Activated naive CD4-positive, alpha-beta T cell treated with anti-CD3 and anti-CD28 coated beads, Interleukin-2, amount 50 U/mL, for 72 hours (primary cell): ENCODE measurements at places on chromosomes 3 and 15.

DNA sequence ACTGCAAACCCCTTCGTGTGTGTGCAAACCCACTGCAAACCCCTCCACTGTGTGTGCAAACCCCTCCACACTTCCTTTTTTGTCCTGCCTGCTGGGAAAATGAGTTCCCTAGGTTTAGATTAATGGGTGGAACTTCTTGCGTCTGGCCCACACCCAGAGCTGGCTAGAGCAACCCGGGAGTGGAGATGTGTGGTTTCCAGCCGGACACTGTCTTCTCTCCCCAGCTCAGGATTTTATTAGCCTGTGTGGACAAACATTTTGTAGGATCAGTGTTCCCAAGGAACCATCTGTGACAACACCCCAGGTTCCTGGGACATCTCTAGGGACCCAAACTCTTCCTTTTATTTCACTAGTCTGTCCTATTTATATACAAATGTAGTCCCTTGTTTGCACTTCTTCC, 9.6 kb upstream of the LRRK1 start:
- no peak for DNase-seq

- no peak for DNase-seq
Measured at GRCh38 chr3:20230954-20231353, 44.9 kb upstream of the SGO1 start.

GRCh38 chr15:85004550-85004949, 22.9 kb downstream of the PDE8A start:
- DNase-seq: no peak

DNA sequence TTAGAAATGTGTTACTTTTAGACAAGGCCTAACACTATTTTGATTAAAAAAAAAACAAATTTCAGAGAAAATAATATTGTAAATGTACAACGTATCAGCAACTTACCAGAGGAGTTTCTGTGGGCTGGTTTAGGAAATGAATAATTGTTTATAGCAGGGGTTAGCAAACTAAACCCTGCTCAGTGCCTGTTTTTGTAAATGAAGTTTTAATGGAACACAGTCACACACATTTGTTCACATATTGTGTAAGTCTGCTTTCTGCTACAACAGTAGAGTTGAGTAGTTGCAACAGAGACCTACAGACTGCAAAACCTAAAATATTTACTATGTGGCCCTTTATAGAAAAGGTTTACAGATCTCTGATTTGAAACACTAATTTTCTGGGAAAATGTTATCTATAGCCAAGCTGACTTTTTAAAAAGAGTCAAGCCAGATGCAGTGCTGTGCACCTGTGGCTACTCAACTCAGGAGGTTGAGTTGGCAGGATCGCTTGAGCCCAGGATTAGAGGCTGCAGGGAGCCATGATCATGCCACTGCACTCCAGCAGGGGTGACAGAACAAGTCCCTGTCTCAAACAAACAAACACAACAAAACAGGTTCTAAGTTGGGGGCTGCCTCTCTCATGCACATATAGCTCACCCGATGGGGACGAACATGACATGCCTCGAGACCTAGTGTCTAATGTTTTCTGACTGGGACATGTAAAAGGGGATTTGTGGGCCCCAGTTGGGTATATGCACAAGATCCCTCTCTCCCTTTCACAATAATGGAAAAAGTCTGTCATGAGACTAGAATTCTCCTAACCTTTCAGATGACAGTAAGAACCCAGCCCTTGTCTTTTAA, 182.5 kb downstream of the TNIK start:
- no peak for DNase-seq

- no peak for DNase-seq
Measured at GRCh38 chr3:99500485-99500884, 137.9 kb upstream of the COL8A1 start.

GRCh38 chr3:163768048-163768447, 1310.2 kb downstream of the SI start:
- no peak for DNase-seq

GRCh38 chr3:157257101-157257500, 97.2 kb upstream of the CCNL1 start:
- no peak for DNase-seq

- DNase-seq: no peak
Measured at GRCh38 chr3:100008081-100008698, 106.1 kb downstream of the FILIP1L start.

- no peak for DNase-seq
Measured at GRCh38 chr15:88637841-88638625, 783 bp upstream of the ISG20 start.

GRCh38 chr15:93467337-93467736, 378.3 kb upstream of the RGMA start:
- no peak for DNase-seq

DNA sequence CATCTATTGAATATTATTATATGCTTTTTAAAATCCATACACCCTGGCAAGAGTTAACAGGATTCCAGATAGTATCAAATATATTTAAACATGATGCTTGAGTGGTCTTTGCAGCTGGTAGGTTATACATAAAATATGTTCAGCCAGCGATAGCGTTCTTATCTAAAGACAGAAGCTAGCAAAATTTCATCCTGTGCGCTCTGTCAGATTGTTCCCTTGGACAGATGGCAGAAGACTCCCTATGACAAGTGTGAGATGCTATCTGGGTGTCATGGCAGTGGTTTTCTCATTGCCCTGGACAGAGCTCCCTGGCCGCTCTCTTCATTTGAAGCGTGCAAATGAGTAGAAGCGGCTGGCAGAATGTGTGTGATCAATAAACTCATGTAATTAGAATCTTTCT, 175.2 kb upstream of the SOX14 start:
- DNase-seq: no peak

DNA sequence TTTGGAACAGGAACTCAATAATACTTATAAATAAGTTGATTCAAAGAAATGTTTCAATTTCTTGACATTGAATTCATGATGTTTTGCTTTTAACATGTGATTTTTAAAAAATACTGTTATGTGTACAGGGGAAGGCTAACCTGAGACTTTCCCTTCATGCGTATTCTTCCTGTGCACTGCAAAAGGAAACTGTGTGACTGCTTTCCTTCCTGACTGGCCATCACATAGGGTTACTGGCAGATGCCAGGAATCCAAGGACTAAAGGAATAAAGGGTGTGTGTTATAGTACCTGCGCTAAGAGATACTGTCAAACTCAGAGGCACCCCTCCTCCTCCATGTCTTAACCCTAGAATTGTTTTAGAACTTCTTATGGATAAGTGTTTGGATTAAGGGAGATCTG, 236.0 kb downstream of the UBE2E2 start:
- DNase-seq: no peak

DNA sequence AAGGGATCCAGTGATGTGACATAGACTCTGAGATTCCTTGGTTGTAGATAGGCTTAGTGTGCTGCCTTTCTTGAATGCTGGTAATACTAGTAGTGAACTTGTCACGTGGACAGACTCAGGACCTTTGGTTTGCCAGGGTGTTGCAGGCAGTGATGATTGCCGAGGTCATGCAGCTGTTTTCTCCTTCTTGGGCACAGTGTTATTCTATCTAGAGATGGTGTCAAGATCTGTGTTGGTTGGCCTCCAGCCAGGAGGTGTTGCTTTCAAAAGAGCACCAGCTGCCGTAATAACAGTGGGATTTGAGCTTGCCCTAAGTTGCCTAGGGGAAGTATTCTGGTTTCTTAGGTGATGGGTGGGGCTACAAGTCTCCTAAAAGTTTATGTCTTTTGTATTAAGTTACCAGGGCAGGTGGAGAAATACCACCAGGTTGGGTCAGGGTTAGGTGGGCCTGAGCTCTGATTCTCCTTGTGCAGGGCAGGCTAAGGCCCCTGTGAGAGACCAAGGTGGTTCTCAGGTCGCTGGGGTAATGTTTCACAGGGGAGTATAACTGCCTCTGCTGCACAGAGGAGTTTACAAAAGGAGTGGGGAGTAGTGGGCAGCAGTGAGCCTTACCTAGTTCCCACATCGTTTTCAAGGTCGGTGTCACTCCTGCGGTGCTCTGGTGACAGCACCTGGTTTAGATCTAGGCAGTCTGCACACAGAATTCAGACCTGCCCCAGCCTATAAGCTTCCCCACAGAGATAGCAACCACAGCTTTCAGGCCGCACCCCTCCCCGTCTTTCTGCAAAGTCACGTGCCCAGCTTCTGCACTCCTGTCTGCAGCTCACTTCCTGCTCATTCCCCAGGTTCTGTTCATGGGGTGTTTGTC, 350.3 kb downstream of the DOCK3 start:
- DNase-seq: peak; percentile 39

DNA sequence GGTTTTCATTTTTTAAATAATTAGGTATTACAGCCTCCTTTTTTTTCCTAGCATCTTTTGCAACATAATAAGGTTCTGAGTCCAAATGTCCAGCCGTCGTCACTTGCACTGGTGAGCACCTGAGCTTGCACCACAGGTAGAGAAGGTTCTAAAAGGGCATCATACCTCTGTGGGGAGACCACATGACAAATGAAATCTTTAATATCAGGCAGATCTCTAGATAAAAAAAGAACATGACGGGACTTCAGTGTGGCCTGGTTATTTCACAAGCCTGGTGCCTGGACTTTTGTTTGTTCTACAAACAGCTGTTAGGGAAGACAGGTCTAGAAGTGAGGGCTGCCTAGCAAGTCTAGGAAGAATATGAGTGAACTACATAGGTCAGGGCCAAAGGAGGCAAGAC, 3.6 kb downstream of the ZBED2 start:
- no peak for DNase-seq

DNA sequence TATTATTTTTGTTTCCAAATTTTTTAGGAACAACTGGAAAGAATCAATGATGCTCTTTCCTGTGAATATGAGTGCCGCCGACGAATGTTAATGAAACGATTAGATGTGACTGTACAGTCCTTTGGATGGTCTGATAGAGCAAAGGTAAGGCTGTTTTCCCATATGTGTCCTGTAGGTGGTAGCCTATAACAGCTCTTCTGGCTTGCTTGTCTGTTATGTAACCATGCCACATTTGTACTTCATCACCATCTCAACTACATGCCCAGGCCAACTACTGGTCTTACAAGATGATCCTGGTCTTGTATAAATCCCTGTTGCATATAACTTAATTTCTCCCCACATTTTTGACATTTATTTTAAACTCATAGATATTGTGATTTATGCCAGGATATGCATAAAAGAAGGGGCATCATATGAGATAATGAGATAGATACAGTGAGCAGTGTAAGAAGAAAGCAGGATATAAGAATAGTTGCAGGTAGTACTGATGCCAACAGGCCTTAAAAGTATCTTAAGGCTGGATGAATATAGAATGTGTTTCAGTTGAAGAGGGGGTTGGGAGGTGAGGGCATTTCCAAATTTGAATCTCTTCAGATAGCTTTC, 20.3 kb downstream of the FAM98B start:
- DNase-seq: peak; percentile 21

DNA sequence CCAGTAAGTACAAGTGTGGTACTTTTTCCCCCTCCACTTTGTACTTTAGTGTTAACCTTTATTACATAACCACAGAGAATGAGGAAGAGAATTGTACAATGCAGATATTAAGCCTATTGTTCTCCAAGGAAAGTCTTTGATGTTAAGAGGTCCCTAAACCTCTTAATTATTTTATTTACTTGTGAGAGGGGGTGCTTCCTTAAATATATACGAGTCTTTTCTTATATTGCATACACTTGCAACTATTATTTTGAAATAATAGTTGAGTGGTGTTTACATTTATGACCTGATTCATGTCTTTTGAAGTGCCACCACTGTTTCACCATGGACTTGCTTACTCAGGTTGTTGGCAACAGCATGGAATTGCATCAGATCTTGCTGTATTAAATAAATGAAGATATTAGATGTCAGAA, 10.1 kb downstream of the USP3 start:
- no peak for DNase-seq

GRCh38 chr15:75590239-75590638, 11.1 kb upstream of the PTPN9 start:
- DNase-seq: no peak

- DNase-seq: no peak
Measured at GRCh38 chr3:36597422-36597821, 166.9 kb downstream of the DCLK3 start.

GRCh38 chr3:39130026-39130425, 22.5 kb downstream of the TTC21A start:
- DNase-seq: no peak

DNA sequence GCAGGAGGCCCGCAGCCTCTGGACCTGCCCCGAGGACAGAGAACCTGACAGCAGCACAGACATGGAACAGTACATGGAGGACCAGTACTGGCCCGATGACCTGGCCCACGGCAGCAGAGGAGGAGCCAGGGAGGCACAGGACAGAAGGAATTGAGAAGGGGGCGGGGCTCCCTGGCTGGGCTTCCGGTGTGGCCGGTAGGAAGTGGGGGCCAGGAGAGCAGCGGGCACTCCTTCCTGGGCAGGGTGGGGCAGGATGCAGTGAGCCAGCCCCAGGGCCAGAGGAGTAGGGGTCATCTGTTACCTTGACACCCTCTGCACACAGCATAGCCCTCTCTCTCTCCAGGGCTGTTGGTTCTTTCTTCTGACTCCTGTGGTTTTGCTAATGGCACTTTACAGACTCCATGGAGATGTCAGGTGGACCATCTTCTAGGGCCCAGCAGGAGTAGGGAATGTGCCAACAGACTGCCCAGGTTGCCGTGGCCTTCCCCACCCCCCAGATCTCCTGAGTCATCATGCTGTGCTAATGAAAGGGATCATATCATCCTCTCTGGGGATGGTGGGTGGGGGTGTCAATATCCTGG, 8.6 kb upstream of the ISG20 start:
- DNase-seq: no peak

DNA sequence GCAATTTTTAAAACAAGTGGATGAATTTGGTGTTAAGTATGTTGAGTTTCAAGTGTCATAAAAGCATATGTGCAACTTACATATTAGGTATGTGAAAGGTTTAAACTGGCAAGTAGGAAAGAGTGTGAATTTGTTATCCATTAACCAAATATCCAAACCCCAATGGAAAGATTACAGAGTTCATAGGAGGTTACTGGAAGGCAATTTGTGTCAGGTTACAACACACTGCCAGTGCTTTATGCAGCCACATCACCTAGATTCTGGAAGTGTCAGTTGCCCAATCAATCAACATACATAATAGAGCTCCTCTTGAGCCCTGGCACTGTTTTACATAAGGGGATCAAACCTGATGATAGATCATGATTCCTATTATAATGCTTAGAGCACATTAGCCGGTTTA, 261.0 kb downstream of the ROBO1 start:
- DNase-seq: no peak

DNA sequence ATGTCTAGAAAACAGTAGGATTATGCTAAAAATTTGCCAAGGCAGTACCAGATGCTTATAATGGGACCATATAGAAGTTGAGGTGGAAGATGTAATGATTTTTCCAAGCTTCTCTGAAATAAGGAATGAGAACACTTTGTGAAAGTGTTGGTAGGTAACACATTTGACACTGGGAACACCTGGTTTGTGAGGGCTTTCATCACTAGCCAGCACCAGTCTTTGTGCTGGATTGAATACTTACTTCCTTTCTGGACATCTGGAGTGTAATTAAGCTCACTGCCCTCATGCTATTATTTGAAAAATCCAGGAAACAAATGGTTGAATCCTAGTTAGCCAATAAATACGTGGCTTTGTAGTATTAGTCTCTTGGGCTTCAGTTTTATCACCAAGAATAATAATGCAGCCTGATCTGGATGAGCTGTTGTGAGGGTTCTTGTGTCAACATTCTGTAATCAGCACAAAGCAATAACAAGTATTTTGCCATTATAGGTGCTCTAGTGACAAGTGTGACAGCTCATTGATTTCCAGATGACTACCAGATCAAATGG, 12.9 kb downstream of the CCDC80 start:
- DNase-seq: no peak

- DNase-seq: no peak
Measured at GRCh38 chr3:183287301-183287971, 34.4 kb downstream of the B3GNT5 start.

GRCh38 chr3:3560591-3561311, 238.5 kb upstream of the LRRN1 start:
- DNase-seq: no peak

- DNase-seq: no peak
Measured at GRCh38 chr15:31383139-31383538, 56.5 kb downstream of the KLF13 start.
